ENCODE measurements at places on chromosomes 2 and 18. TPM values are rescaled to one million over a fixed set of nuclear protein-coding genes. Genes with fewer than 3 reads are reported as not detected.

- DNase-seq = no peak
- no peaks in the 10 kb centered on the region for H3K4me1 ChIP-seq
- H3K27me3 ChIP-seq = no peaks in the 10 kb centered on the region
- no peak overlapping the region for H3K4me3 ChIP-seq
Observed at GRCh38 chr2:123061534-123061933, 963.6 kb upstream of the CNTNAP5 start.

The ATG16L1 gene
- 20.5 TPM for total RNA-seq

The LIMS4 gene
- total RNA-seq = 22.4 TPM

GRCh38 chr2:237336131-237336530 is 77.8 kb downstream of the COL6A3 start:
- no peaks in the 10 kb centered on the region for H3K27me3 ChIP-seq
- H3K4me1 ChIP-seq = no peaks in the 10 kb centered on the region

DNA sequence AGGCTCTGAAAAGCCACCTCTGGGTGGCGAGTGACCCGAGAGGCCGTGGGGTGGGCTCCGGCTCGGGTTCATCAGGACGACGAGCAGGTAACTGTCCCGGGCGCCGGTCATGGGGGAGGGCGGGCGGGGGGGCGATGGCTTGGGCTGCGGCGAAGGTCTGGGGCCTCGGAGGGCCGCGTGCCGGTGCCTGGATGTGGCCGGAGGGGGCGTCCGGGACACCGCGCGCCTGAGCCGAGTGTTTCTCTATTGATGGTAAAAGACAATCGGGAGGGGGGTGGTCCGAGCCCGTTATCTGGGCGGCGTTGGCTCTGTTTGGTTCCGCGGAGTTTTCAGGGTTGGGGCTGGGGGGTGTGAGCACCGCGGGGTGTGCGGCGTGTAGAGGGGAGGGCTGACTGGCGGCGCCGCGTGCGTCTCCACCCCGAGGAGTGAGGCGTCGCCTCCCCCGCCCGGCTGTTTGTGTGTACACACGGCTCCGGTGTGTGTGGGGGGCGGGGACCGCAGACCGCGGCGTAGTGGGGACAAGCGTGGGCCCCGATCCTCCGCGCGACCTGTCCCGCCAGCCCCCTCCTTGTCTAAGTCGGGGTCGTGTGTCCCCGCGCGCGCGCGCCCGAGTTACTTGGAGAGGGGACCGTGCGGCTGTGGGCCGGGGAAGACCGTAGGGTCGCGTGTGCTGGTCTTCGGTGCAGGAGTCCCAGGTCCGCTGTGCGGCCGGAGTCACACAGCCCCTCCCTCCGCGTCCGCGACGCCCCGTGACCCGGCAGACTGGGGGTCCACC is 1.6 kb downstream of the CTIF start:
- peak; percentile 76 for DNase-seq
- no peaks in the 10 kb centered on the region for H3K4me1 ChIP-seq
- peak overlapping the region; percentile 53 for H3K27ac ChIP-seq
- no peaks in the 10 kb centered on the region for H3K27me3 ChIP-seq
- H3K36me3 ChIP-seq = no peaks in the 10 kb centered on the region

The MPV17 gene
- total RNA-seq = 68.7 TPM

The CHRNG gene
- total RNA-seq = not detected

The FLACC1 gene
- total RNA-seq = 6.7 TPM

GRCh38 chr2:215579809-215580208 is 143.9 kb upstream of the FN1 start:
- no peaks in the 10 kb centered on the region for H3K4me1 ChIP-seq
- H3K36me3 ChIP-seq = no peaks in the 10 kb centered on the region
- H3K27me3 ChIP-seq = no peaks in the 10 kb centered on the region
- DNase-seq = no peak

- no peak for DNase-seq
- no peaks in the 10 kb centered on the region for H3K4me1 ChIP-seq
- H3K27ac ChIP-seq = peak overlapping the region; percentile 11
- H3K27me3 ChIP-seq = no peaks in the 10 kb centered on the region
- H3K36me3 ChIP-seq = no peaks in the 10 kb centered on the region
- no peak overlapping the region for H3K4me3 ChIP-seq
Observed at GRCh38 chr2:215843579-215843978, 169.8 kb downstream of the MREG start.

DNA sequence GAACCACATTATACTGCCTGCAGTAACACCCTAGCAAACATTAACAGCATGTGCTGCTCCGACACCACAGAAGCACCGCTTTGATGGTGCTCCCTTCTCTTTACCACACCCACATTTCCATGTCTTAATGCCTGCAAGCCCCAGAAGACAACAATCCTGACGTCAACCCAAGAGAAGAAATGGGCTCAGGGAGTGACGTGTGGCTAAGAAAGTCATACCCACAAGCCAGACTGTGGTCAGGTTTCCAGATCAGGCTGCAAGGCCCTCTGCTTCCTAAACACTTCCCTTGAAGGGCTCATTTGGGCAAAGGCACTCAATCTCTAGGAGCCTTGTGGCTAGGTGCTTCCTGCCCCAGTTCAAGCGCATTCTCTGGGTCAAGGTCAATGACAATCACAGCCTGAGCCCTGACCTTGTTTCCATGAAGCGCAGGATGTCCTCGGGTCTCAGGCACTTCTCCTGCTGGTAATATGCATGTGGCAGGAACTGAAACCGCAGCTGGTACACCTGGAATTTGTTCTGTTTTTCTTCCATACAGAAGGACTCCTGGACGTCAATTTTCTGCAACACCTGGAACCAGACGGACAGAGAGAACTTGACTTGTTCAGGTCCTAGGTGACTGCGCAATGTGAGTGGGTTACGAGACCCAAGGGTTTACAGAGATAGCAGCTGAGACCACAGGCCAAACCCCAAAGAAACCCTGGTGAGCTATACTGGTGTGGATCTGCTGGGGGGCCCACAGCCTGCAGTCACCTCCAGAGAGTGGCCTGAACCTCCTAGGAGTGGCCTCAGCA is 67.2 kb downstream of the POLR1A start:
- H3K27ac ChIP-seq = no peak overlapping the region
- DNase-seq = peak; percentile 56
- H3K36me3 ChIP-seq = peaks cover 8% of the 10 kb centered on the region
- no peak overlapping the region for H3K4me3 ChIP-seq
- no peaks in the 10 kb centered on the region for H3K27me3 ChIP-seq
- H3K4me1 ChIP-seq = peaks cover 3% of the 10 kb centered on the region

GRCh38 chr2:64018701-64019082 is 536 bp downstream of the VPS54 start:
- H3K27ac ChIP-seq = peak overlapping the region; percentile 94
- peak overlapping the region; percentile 95 for H3K4me3 ChIP-seq

DNA sequence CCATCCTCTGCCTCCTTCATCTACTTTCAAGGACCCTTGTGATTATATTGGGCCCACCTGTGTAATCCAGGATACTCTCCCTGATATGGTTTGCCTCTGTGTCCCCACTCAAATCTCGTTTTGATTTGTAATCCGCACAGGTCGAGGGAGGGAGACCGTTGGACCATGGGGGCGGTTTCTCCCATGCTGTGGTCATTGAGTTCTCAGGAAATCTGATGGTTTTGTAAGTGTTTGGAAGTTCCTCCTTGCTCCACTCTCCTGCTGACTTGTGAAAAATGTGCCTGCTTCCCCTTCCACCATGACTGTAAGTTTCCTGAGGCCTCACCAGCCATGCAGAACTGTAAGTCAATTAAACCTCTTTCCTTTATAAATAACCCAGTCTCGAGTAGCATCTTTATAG is 42.0 kb upstream of the EML6 start:
- no peaks in the 10 kb centered on the region for H3K27me3 ChIP-seq
- no peak for DNase-seq
- no peak overlapping the region for H3K4me3 ChIP-seq
- H3K36me3 ChIP-seq = no peaks in the 10 kb centered on the region
- H3K4me1 ChIP-seq = no peaks in the 10 kb centered on the region

- peaks cover 1% of the 10 kb centered on the region for H3K27me3 ChIP-seq
- H3K4me3 ChIP-seq = no peak overlapping the region
- H3K36me3 ChIP-seq = no peaks in the 10 kb centered on the region
- H3K27ac ChIP-seq = no peak overlapping the region
Observed at GRCh38 chr2:191866195-191866594, 19.3 kb upstream of the CAVIN2 start.

GRCh38 chr2:189698020-189698887 is 23.8 kb downstream of the ANKAR start:
- H3K36me3 ChIP-seq = no peaks in the 10 kb centered on the region
- H3K4me1 ChIP-seq = no peaks in the 10 kb centered on the region
- H3K4me3 ChIP-seq = no peak overlapping the region
- H3K27me3 ChIP-seq = no peaks in the 10 kb centered on the region

- no peak overlapping the region for H3K27ac ChIP-seq
- no peaks in the 10 kb centered on the region for H3K4me1 ChIP-seq
- DNase-seq = no peak
Observed at GRCh38 chr2:21395366-21395765, 271.6 kb downstream of the TDRD15 start.

The TRIM43 gene
- not detected for total RNA-seq

The RTKN gene
- total RNA-seq = 27.7 TPM

GRCh38 chr2:64426183-64426952 is 27.6 kb upstream of the LGALSL start:
- H3K4me1 ChIP-seq = no peaks in the 10 kb centered on the region
- no peak for DNase-seq
- no peak overlapping the region for H3K4me3 ChIP-seq
- H3K27me3 ChIP-seq = no peaks in the 10 kb centered on the region
- no peaks in the 10 kb centered on the region for H3K36me3 ChIP-seq

GRCh38 chr2:33204945-33205344 is 258.2 kb downstream of the LTBP1 start:
- H3K27me3 ChIP-seq = no peaks in the 10 kb centered on the region
- DNase-seq = no peak
- no peaks in the 10 kb centered on the region for H3K36me3 ChIP-seq
- peaks cover 15% of the 10 kb centered on the region for H3K4me1 ChIP-seq
- no peak overlapping the region for H3K27ac ChIP-seq

DNA sequence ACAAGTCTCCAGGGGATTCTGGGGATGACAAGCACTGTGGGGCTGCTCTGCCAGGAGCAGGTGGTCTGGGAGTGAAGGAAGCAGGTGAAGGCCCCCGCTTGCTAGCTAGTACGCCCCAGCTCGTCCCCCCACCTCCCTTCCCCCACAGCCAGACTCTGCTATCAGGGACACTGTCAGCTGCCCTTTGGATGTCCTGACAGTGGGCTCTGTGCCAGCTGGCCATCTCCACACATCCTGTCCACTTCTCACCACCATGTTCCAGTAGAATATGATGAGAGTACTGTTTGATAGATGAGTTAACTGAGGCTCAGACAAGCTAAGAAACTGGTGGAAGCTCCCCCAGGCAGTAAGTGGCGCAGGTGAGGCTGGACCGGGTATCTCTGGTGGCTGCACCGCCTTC is 276.2 kb downstream of the CELF4 start:
- H3K27me3 ChIP-seq = no peaks in the 10 kb centered on the region
- H3K4me1 ChIP-seq = no peaks in the 10 kb centered on the region
- no peak overlapping the region for H3K27ac ChIP-seq
- H3K4me3 ChIP-seq = no peak overlapping the region
- DNase-seq = no peak

DNA sequence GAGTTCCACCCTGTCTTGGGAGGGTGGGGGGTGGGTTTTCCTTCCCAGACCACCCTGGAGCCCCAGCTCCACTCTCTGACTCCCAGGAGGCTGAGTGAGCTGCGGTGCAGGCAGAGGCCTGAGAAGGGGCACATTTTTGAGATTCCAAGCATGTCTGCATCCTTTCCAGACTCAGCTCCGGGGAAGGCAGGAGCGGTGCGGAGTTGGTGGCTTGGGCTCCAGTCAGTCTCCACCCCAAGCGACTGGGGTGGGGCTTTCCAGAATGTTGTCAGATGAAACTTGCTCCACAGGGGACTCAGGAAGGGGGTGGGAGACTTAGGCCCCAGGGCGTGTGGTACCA is 44.2 kb upstream of the HS6ST1 start:
- H3K4me3 ChIP-seq = no peak overlapping the region
- H3K36me3 ChIP-seq = no peaks in the 10 kb centered on the region
- no peaks in the 10 kb centered on the region for H3K4me1 ChIP-seq
- peak overlapping the region; percentile 34 for H3K27ac ChIP-seq
- no peaks in the 10 kb centered on the region for H3K27me3 ChIP-seq
- DNase-seq = peak; percentile 81

The PAX3 gene
- 0.60 TPM for total RNA-seq

The CFAP221 gene
- total RNA-seq = 2.1 TPM

DNA sequence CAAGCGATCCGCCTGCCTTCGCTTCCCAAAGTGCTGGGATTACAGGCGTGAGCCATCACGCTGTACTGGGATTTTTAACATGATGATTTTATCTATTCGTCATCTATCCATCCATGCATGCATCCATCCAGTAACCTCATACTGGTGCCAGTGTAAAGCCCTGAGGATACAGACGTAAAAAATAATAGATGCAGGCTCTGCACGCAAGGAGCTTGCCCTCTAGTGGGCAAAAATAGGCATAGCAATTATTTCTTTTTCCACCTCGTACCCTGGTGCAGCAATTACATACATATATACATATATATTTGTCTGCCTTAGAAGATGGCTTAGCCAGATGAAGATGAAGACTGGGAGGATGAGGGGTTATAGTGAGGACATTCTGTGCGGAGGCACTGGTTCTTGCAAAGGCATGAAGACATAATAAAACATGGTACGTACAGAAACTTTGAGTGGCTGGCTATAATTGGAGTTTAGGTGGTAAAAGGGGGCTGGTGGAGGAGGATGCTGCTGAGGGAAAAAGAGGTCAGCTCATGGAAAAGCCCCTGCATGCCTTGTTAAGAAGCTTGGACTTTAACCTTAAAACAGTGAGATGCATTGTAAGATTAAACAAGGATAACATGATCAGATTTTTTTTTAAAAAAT is 19.6 kb upstream of the RPIA start:
- no peak overlapping the region for H3K27ac ChIP-seq
- no peaks in the 10 kb centered on the region for H3K27me3 ChIP-seq
- DNase-seq = no peak
- no peaks in the 10 kb centered on the region for H3K36me3 ChIP-seq

The POTEI gene
- 0.26 TPM for total RNA-seq

The CD207 gene
- 0.78 TPM for total RNA-seq

GRCh38 chr2:69080071-69080470 is 67.1 kb downstream of the ANTXR1 start:
- H3K27me3 ChIP-seq = no peaks in the 10 kb centered on the region
- H3K4me3 ChIP-seq = no peak overlapping the region
- peaks cover 4% of the 10 kb centered on the region for H3K36me3 ChIP-seq
- DNase-seq = no peak

GRCh38 chr2:133579274-133579673 is 11.0 kb upstream of the NCKAP5 start:
- no peaks in the 10 kb centered on the region for H3K4me1 ChIP-seq
- H3K27ac ChIP-seq = no peak overlapping the region
- H3K27me3 ChIP-seq = peaks cover 2% of the 10 kb centered on the region
- no peak for DNase-seq
- H3K36me3 ChIP-seq = no peaks in the 10 kb centered on the region
- H3K4me3 ChIP-seq = no peak overlapping the region

The MRPL53 gene
- total RNA-seq = 56.6 TPM
